CD4-positive, alpha-beta T cell treated with Interleukin-12 subunit alpha and Interleukin-12 subunit beta, for 1 hour (primary cell): ENCODE measurements at places on chromosomes 11 and 22.

GRCh38 chr22:45428391-45429385 lies 15.2 kb downstream of the RIBC2 start:
- DNase-seq: no peak

GRCh38 chr11:43646767-43647166 lies 33.8 kb upstream of the HSD17B12 start:
- no peak for DNase-seq

DNA sequence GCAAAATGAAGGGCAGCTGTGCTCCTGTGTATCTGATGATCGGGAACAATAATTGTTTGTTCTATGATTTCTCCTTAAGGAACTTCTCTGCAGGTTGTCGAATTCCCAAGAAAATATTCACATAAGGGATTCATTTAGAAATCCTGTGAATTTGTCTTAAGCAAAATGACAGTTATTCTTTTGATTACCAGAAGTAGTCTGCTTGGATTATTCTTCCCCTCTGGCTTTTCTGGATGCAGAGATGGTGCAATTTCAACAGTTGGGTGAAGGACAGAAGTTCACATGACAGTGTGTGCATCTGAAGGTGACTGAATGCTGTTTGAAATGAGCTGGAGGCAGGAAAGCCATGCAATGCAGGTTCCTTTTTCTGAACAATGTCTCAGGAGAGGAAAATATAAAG lies 137.2 kb upstream of the MTMR2 start:
- no peak for DNase-seq

GRCh38 chr11:119721129-119722120 lies 7.6 kb downstream of the NECTIN1 start:
- no peak for DNase-seq

DNA sequence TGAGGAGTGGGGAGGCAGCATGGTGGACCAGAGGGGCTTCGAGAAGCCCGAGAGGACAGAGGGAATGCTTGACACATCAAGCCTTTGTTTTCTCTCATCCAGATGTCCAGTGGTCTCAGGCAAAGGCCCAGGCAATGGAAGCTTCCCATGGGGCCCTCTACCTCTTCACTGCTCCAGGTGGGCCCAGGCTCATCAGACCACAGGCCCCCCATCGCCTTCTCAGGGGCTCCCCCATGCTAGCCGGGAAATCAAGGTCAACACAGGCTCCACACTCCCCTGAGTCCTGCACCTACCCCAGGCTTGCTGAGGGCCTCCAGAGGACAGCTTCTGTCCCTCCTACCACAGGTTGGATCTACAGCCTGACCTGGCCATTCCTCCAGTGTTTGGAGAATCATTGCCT lies 157.5 kb downstream of the CHST1 start:
- DNase-seq: no peak

GRCh38 chr11:64406221-64406946 lies 47.4 kb downstream of the RPS6KA4 start:
- no peak for DNase-seq

DNA sequence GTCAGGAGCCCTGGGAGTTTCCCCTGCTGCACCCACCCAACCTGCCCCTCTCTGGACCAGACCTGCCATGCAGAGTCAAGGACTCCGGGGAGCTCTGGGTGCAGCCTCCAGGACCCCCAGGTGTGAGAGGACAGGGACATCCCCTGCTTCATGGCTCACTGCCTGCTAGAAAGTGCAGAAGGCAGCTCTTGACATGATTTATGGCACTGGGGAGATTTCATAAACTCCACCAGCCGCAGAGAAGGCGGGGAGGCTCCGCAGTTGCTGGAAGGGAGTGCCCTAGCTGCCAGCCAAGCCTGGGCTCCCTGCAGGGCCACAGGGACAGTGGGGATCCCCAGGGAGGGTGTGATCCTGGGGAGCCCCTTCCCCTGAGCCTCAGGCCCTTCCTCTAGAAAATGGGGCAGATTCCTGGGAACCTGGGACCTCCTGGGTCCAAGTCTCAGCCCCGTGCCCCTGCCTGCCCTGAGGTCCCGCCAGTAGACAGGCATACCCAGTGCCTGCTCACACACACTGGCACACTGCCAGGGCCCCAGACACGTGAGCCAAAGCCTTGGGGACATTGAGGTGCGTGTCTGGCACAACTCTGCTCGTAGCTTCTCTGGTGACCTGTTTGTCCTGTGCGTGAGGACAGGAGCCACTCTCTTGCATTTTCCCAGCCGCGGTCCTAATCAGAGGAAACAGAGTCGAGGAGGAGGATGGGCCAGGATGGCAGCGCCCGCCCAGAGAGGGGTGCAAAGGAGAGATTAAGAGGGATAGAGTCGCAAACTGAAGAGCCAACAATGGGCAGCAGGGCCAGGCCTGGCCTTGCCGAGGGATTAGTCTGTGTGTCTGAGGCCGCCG lies 13.8 kb downstream of the CABP7 start:
- no peak for DNase-seq

- no peak for DNase-seq
These were observed 2.4 kb downstream of the ALX4 start for GRCh38 chr11:44307340-44308099.

DNA sequence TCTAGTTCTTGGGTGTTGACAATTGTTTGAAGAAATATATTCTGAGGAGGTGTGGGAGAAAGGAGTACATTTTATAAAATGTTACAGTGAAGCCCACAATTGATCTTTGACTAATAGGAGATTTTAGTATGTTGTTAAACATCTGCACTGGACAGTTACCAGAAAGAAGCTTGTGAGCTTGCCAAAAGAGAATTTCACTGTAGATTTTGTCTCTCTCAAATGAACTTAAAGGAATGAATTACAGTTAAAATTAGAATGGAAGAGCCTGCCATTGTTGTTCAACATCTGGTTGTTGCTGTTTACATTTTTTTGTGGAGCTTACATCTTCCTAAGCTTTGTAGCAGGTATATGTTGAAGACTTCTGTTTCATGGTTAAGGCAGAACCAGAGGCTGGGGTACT lies 620.5 kb upstream of the CCDC179 start:
- no peak for DNase-seq

DNA sequence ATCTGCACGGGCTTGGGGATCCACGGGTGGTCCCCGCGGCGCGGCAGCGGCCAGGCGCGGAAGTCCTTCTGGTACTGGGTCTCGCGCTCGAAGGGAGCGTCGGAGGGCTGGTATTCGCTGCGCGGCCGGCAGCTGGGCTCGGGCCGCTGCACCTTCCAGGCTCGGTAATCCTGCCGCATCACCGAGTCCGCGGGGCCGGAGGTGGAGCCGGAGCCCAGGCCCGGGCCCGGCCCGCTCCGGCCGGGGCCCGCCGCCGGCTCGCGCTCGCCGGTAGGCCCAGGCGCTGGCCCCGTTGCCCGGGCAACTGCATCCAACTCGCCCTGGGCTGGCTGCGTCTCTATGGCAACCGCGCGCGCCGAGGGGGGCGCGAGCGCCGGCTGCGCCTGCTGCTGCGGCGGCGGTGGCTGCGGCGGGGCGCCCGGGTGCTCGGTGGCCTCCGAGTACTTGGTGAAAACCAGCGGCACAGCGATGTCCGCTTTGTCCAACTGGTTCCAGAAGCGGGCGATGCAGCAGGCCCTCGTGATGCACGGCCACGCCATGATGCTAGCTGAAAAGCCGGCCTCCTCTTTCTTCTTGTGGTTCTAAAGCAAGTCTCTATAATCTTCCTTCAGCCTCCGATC lies 897 bp downstream of the MAP6 start:
- no peak for DNase-seq

DNA sequence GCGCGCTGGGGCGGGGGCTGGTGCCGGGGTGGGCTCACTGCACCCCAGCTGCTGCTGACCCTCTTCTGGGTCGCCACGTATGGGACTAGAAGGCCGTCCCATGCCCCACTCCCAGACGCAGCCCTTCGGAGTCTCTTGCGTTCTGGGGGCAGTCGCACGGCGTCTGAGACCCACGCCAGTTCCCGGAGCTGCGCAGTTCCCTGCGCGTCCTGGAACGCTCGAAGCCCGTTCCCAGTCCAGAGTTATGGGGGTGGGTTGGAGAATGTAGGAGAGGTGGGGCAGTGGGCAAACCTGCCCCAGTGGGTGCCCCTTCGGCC lies 375 bp downstream of the LAYN start:
- no peak for DNase-seq

GRCh38 chr11:1226986-1227550 lies 4.2 kb downstream of the MUC5B start:
- DNase-seq: no peak

DNA sequence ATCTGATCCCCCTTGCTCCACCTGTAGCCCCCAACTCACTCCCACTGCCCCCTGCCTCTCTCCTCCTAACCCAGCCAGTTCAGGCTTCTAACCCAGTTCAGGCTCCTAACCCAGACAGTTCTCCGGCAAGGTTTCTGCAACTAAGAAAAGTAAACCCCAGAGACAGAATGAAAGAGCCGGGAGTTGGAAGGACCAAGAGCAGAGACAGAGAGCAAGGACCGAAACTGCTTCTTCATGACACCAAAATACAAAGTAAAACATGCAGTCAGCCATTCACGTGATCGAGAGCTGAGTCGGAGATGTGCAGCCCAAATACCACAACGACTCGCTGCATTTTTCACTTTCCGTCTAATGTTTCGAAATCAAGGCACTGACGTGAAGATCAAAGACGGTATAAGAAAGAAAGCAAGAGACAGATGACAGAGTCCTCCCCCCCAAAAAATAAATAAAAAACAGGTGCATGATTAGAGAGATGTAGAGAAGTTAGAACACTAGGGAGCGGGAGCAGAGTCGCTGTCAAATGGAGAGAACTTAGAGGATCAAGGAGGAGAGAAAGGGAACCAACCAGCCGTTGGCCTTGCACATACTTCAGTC lies 884 bp downstream of the IL10RA start:
- DNase-seq: peak; percentile 73

DNA sequence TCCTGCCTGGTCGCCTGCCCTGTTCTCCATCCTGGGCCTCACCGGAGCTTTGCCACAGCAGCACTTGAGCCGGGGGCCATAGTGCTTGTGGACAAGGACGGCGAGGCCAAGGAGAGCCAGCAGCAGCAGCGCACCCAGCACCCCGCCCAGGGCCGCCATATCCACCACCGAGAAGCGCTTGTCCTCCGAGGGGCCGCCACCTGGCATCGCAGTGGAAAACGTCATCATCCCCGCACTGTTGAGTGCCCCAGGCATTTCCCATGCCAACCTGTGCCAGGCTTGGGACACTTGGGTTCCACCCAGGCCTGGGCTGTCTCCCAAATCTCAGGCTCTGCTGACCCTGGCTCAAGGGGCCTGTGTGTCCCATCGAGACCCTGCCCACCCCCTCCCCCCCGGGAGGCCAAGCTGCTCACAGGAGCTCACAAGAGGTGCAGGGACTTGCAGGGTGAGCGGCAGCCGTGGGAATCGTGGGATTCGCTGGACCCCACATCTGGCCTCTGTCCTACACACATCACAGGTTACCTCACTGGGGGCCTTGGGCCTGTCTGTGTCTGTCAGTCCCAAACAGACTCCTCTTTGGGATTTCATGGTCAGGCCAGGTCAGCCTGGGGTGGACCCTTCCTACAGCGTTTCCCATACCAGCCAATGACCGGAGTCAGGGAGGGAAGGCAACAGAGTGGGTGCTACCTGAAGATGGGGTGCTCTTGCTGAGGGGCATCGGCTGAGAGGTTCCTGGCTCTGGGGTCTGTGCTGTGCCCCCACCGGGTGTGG lies 2.3 kb upstream of the IRF7 start:
- DNase-seq: no peak

GRCh38 chr11:112296044-112296443 lies 35.4 kb upstream of the PLET1 start:
- no peak for DNase-seq

GRCh38 chr22:27845644-27846043 lies 44.1 kb upstream of the MN1 start:
- DNase-seq: no peak

DNA sequence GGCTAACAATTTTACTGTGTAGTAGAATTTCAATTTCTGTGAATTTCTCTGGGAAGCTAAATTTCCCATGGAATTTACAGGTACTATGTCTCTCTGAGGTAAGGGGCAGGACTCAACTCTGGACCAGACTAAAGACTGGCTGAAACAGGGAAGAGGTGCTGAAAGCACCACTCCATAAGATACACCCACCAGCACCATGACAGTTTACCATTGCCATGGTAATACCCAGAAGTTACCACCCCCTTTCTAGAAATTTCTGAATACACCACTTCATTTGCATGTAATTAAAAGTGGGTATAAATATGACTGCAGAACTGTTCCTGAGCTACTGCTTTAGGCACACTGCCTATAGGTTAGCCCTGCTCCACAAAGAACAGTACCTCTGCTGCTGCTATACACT lies 274.1 kb downstream of the TTC28 start:
- no peak for DNase-seq

GRCh38 chr11:1118755-1119603 lies 38.8 kb upstream of the MUC5AC start:
- no peak for DNase-seq

GRCh38 chr11:69444381-69445130 lies 36.9 kb upstream of the LINC01488 start:
- DNase-seq: no peak

GRCh38 chr11:112159098-112160065 lies 4.5 kb downstream of the IL18 start:
- DNase-seq: no peak

DNA sequence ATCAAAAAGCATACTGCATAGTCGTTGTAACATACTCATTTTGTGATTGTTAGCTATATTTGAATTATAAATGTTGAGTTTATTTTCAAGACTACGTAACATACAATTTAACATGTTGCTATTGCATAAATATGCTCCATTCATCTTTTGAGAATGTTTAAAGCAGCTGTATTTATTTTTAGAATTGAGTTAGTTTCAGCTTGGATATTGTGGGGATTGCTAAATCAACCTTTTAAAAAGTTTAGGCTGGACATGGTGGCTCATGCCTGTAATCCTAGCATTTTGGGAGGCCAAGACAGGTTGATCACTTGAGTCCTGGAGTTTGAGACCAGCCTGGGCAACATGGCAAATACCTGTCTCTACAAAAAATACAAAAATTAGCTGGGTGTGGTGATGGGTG lies 288.1 kb downstream of the DYNC2H1 start:
- DNase-seq: no peak

GRCh38 chr11:12061851-12062560 lies 48.4 kb upstream of the MICAL2 start:
- no peak for DNase-seq

GRCh38 chr22:32788904-32789624 lies 12.4 kb upstream of the TIMP3 start:
- no peak for DNase-seq

DNA sequence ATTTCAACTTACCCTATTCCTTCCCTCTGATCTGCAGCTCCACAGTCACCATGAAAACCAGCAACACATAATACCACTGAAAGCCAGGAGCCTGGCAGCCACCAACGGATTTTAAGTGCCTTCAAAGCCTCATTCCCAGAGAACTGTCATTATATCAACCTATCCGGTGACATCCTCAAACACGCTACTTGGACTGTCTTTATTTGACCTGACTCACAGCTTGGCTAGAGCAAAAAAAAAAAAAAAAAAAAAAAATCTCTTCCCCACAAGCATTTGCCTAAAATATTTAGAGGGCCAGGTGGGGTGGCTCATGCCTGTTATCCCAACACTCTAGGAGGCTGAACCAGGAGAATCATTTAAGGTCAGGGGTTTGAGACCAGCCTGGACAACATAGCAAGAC lies 32.4 kb upstream of the ARHGAP32 start:
- no peak for DNase-seq
